ENCODE measurements at places on chromosomes 1 and 21.

DNA sequence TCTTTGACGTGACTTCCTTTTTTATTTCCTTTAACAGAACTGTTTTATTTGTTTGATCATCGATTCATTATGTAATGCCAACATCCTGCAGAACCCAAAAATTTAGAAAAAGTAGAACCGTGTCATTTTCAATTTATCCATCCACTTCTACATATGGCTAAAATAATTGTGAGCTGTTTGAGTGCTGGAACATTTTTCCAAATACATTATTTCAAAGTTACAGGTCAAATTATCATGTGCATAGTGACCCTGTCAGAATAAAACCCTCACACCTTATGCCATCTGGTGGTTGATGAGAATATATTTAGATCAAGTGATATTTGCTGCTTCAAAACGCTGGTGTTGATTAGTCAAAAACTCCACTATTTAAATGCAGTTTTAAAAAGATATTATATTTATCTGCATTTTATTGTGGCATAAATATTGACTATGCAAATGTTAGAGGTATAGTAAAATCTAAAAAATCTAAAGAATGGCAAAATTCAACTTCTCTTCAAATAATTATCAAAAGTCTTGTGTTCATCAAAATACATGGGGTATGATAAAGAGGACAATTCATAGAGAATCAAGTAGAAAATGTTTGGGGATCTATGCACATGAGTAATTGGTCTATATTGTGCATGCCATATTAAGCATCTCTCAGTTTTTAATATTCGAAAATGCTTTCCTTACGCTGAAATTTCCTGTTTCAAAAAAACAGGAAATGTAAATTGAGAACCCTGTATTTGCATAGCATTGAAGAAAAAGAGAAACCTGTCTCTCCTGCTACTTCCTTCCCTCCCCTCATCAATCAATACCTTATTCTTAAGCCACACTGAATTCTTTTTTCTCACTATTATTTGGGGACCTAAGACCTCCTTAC, 39.7 kb downstream of the UBE2U start:
- DNase-seq, result peak; percentile 7

- DNase-seq, result no peak
Measured at GRCh38 chr1:182672487-182672836, 11.9 kb downstream of the RGS8 start.

GRCh38 chr1:63662841-63663240, 69.6 kb downstream of the PGM1 start:
- DNase-seq, result no peak

GRCh38 chr21:41903559-41904351, 24.6 kb upstream of the PRDM15 start:
- no peak for DNase-seq

DNA sequence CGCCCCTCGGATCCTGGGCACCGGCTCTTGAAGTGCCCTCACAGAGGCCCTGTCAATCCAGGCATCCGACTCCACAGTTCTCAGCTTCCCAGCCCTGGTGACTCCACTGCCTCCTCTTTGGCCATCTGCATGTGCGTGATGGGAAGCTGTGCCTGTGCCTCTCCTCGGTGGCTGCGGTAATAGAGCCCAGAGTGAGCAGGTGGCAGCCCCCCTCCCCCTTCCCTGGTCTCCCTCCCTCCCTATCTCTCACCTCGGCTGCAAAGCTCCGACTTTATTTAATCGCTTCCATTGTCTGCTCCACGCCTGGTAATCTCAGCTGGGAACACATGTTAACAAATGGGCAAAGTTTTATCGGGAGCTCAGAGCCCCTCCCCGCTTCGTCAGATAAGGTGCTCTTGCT, 91.9 kb downstream of the IGSF21 start:
- DNase-seq, result no peak

- no peak for DNase-seq
Measured at GRCh38 chr1:199982606-199983005, 44.9 kb upstream of the NR5A2 start.

- no peak for DNase-seq
Measured at GRCh38 chr1:12709696-12710095, 6.2 kb upstream of the AADACL3 start.

DNA sequence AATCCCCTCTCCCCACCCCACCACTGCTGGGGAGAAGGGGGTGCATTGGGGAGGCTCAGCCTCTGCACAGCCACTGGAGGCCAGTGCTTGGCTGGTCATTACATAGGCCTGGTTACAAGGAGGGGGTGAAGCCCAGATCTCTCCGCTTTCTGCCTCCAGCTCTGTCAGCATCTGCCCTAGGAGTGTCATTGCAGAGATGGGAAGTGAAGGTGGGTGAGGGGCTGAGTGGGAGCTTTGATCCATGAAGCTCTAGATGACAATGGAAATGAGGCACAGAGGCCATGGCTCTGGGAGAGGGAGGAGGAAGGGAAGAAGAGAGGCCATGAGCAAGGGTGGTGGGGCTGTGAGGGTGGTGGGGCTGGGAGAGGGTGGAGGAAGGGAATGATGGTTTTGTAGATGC, 411.6 kb downstream of the MATN1 start:
- no peak for DNase-seq

DNA sequence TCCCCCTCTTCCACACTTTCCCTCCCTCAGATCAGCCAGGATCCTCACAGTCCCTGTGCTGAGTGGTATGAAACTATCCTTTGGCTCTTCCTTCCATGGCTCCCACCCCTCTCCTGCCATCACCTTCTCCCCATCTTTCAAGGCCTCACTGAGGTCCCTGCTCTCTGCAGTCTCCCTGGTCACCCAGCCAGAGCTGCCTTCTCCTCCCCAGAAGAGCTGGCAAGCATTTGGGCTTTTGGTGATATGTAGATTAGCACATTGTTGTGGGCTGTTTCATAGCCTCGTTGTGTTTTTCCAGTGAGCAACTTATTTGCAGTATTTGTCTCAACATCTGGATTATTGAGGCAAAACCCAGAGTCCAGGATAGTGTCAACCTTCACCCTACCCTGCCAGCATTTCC, 2.2 kb downstream of the CSF1 start:
- no peak for DNase-seq

DNA sequence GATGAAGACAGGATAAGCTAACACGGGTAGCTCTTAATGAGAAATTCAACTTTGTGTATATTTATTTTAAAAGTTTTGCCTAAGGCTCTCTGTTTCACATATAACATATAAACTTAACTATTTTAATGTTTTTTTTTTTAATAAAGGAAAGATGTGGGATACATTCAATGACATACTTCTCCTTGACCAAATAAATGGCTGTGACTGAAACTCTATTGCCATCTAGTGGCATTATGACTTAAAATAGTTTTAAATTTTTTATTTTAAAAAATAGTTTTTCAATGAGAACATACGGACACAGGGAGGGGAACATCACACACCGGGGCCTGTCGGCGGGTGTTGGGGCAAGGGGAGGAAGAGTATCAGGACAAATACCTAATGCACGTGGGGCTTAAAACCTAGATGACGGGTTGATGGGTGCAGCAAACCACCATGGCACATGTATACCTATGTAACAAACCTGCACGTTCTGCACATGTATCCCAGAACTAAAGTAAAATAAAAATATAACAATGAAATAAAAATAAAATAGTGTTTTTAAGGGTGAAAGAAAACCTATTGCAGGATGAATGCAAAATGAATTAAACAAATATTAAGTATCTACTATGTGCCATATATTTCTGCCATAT, 83.4 kb downstream of the LYST start:
- no peak for DNase-seq

DNA sequence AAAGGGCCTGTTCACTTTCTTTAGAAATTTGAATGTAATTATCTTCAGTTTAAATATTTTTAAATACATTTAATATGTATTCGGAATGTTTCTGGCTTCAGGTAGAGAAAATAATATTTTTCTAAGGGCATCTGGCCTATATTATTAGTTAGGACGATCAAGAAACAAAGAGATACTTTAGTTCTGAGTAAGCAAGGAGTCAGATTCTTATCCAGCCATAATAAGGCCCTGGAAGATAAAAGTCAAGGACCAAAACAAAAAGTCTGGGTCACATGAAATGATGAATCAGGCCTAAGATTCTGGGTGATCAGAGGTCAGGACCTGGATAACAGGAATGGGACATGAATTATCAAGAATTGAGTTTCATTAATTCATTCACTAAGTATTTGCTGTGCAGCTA, 6.3 kb downstream of the PHC2 start:
- DNase-seq, result no peak

GRCh38 chr1:192726820-192727504, 81.9 kb upstream of the RGS2 start:
- no peak for DNase-seq

DNA sequence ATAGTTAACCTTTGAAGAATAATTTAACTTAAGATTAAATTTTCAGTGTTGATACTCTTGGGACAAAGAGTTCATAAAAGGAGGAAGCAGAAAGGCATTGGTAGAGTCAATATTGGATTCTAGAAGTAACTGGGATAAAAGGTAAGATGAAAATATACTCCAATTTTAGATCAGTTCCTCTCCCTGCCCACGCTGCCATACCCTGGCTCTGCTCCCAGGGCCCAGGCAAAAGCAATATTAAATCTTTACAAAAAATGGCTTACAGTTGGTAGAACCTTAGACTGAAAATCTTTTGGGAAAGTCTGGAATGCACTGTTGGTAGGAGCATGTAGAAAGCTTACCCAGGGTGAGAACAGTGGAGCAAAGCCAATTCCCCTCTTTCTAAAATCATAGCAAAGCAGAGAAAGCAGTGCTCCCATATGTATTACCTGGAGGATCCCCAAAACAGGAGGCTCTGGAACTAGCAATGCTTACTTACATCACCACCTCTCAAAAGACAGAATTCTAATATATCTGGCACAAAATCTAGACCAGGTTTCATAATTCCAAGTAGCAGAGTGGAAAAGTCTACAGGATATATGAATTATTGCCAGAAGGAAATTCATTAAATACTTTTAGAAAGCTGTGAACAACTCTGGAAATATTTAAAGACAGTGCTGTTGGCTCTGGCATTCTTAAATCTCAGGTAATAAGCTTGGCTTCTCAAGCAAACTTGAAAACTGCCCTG, 24.5 kb downstream of the KIAA0319L start:
- no peak for DNase-seq

DNA sequence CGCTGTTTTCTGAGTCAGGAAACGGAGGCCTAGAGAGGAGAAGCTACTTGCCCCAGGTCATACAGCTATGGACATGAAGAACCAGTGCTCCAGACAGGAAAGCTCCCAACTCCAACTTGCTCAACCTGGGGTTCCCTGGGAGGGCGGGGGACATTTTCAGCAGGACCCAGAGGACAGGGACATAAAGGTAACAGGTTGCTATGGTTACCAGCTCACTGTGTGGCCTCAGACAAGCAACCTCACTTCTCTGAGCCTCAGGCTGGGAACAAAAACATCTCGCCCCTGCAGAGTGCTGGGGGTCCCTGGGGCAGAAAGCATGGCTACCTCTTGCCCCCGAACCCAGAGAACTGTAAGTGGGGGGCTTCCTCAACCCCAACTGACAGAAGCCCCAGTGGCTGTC, 16.1 kb downstream of the FBXO2 start:
- no peak for DNase-seq

- DNase-seq, result no peak
Measured at GRCh38 chr21:24428591-24429199, 1178.6 kb downstream of the MRPL39 start.

DNA sequence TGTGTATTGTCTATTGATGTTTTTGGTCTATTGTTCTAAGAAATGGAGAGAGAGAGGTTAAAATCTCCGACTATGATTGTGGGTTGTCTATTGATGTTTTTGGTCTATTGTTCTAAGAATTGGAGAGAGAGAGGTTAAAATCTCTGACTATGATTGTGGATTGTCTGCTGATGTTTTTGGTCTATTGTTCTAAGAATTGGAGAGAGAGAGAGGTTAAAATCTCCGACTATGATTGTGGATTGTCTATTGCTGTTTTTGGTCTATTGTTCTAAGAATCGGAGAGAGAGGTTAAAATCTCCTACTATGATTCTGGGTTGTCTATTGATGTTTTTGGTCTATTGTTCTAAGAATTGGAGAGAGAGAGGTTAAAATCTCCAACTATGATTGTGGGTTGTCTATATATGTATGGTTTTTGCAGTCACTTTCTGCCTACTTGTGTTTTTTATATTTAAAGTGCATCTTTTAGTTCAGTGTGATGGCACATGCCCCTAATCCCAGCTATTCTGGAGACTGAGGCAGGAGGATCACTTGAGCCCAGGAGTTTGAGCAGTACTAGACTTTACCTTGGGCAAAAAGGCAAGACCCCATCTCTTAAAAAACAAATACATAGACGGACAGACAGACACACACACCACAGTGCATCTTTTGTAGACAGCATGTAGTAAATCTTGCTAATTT, 16.2 kb downstream of the C1orf159 start:
- no peak for DNase-seq

DNA sequence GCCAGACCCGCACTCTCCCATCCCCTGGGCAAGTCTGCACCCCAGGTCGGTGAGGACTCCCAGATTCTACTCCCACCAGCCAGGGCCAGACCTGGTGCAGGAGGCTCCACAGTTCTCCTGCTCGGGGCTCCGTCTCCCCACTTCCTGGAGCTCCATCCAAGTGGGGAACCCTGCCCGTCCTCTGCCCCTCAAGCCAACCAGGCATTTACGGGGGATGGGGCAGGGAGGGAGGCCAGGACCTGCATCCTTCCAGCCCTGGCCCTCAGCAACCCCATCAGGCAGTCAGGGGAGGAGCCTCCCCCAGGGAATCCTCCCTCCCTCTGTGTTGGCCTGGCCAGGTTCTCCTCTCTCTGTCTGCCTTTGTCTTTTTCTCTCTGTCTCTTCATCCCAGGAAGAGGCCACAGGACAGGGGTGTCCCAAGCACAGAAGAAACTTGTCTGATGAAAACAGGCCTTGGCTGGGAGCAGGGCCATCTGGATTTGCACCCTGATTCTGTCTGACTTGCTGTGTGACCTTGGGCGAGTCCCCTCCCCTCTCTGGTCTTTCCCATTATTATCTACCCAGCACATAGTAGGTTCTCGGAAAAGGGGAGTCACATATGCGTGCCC, 18.5 kb upstream of the EPHA2 start:
- no peak for DNase-seq

DNA sequence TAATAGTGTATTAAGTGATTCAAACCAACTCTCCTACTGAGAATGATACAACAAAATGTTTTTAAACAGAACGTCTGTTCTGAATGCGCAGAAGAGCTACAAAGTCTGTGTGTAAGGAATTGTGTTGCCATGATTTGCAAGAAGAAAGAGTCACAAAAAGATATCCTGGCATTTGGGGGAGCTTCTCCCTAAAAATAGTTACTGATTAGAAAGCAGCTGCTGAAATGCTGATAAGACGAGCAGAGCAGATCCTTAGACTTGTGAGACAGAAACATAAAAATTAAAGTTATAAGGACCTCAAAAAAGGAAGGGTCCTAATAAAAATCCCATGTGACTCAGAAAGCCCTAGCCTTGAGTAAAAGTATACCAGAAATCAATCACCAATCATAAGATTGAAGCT, 54.9 kb upstream of the CRB1 start:
- DNase-seq, result no peak

- no peak for DNase-seq
Measured at GRCh38 chr1:228939881-228940392, 204.7 kb downstream of the RHOU start.

DNA sequence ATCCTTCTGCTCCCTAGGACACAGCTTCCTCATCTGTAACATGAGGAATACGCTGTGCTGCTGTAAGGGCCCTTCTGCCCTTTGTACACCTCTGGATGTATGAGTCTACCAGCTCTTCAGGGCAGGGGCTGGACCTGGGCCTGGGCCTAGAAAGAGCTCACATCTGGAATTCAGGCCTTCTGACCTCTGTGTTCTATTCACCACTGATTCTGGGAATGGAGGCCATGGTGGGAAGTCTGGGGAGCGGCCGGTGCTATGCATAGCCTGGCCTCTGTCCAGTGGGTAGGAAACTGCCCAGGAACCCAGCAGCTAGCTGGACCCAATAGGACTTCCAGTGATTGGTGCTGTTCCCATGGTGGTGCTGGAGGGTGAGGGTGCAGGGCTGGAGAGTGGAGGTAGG, 11.0 kb upstream of the GPR61 start:
- DNase-seq, result no peak

GRCh38 chr1:172400722-172401105, 19.8 kb upstream of the C1orf105 start:
- no peak for DNase-seq

All from NCI-H1930 (cell line).